ENCODE measurements at places on chromosomes 1 and 21.

GRCh38 chr1:165933446-165934170 is 106.2 kb downstream of the UCK2 start:
- DNase-seq, result no peak

GRCh38 chr1:175708787-175709186 is 34.6 kb downstream of the TNR start:
- no peak for DNase-seq

DNA sequence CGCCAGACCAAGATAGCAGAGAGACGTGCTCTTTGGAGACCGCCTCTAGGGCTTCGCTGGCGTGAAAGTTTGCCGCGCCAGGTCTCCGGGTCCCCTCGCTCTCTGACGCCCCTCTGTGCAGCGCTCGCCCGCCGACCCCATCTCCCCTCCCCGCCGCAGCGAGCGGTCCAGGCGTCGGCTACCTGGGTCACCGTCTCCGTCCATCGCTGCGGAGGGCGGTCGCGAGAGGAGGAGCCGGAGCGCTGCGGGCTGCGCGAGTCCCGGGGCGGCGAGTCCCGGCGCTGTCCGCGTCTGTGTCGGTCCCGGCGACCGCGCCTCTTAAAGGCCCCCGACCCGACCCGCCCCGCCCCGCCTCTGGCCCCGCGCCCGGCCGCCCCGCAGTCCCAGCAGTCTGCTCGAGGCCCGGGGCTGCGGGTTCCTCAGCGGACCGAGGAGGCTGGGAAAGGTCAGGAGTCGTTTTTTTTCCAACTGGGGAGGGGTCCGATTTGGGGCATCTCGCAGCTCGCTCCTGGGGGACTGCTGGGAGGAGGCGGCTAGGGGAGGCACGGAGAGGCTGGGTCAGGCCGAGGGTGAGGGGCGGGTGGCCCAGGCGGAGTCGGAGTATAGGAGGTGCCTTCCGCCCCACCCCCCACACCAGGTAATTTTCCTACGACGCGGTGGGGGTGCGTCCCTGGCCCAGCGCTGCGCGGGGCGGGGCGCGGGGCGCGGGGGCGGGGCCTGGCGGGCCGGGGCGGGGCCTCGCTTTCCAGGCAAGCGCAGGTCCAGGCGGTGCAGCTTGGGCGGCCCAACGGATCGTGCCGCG is at the start of the genes FBXO2 and FBXO44:
Gene FBXO2, minus strand, starts transcription at position 293 of the 802 bp plus-strand sequence. Its CDS starts 89 bp downstream, at position 204.
Gene FBXO44, plus strand, starts transcription at position 741 of the 802 bp plus-strand sequence. CDS start 959 bp downstream, outside the sequence.
- DNase-seq, result no peak

DNA sequence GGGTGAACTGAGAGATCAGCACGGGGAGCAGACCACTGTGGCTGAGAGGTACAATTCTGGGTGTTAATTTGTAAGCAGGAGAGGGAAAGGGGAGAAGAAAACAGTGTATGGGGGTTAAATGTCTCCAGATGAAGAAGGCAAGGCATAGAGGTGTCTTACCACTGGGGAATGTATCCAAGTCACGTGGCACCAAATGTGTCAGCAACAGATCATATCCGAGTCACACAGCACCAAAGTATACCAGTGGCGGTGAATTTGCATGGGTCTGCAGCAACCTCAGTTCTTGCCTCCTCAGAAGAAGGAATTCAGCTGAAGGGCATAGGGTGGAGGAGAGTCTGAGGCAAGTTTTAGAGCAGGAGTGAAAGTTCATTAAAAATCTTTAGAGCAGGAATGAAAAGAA is 21.2 kb upstream of the SYCP1 start:
- no peak for DNase-seq

DNA sequence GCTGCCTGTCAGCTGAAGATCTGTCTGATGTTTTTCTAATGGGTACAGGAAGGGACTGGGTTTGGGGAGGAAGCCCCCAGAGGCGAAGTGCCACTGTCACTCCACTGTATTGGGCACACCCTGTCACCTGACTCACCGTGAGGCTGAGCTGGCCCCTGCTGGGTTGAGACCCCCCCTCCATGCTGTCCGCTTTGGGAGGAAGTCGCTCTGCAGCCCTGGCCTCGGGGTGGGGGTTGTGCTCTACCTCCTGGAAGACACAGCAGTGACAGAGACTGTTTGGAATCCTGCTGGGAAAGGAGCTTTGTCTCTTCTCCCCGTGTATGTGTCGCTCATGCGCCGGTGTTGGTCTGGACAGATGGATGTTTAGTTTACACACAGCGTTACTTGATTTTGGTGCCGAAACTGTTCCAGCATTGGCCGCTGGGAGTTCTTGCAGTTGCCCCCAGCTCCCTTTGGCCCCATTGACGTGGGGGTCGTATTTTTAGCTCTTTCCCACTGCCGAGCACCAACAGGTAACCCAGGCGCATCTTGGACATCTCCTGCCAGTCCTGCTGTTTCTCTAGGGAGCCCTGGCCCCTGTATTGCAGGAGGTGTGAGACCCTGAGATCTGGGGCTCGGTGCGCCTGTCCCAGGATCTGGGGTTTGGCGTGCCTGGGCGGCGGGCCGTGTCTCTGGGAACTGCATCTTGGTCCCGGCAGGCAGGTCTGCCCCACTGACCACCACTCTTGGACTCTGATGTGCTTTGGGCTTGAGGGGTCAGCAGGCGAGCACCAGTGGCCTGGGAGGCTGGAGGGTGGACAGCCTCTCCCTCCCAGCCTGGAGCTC is 30.3 kb downstream of the SLX9 start:
- no peak for DNase-seq

- DNase-seq, result no peak
These were observed 138.2 kb downstream of the SDCCAG8 start for GRCh38 chr1:243394066-243394465.

- DNase-seq, result no peak
These were observed 5.3 kb upstream of the MOB3C start for GRCh38 chr1:46621930-46622329.

GRCh38 chr1:213333121-213333520 is 282.1 kb downstream of the RPS6KC1 start:
- no peak for DNase-seq

GRCh38 chr1:7536891-7537591 is 234.1 kb upstream of the VAMP3 start:
- DNase-seq, result no peak

- DNase-seq, result no peak
These were observed 112.6 kb downstream of the ADAMTS1 start for GRCh38 chr21:26732432-26733221.

DNA sequence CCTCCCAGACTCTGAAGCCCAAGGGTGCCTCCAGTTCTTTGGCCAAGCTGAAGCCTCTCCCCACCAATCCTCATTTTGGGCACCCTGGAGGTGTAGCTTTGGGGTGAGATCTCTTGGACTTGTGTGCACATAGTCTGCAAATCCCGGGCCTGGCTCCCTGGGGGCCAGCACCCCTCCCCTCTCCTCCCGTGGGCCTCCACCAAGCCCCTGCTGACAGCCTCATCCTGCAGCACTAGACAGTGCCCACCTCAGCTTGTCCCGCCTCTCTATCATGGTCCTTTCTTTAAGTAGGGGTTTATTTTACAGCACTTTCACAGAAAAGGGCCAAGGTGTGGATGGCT is 3.2 kb downstream of the GJC2 start:
- no peak for DNase-seq

DNA sequence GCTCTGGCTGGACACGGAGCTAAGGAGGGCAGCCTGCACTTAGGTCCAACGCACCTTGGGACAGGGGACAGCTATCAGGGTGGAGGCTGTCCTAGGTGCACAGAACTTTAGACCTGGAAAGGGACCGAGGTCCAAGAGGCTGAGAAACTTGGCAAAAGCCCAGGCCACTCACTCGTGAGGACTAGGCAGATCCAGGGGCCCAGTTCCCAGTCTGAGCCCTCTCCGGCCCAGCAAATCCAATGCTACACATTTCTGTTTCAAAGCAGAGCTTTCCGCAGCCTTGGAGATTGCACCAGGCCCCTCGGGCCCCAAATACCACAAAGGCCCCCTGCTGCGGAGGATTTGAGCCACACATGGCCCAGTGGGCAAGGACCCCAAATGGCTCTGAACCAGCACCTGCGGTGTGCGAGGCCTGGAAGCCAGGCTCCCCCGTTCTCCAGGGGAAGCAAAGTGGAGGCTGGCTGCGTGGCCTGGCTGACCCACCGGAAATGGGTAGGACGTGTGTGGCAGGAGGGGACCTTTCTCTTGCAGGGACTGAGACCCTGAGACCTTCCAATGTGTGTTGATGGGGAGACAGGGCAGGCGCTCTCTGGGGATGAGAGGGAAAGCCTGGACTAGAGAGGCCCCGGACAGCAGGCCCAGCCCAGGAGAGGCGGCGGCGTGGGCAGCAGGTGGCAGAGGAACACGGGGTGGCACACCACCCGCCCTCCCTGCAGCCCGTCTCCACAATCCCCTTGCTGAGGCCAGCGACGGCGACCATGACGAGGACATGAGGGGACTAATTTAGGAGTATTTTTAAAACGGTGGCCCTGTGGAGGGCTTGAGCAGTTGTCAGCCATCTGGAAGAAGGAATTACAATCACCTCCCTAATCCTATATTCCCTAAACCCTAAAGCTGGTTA is 118.7 kb downstream of the CASZ1 start:
- DNase-seq, result no peak

DNA sequence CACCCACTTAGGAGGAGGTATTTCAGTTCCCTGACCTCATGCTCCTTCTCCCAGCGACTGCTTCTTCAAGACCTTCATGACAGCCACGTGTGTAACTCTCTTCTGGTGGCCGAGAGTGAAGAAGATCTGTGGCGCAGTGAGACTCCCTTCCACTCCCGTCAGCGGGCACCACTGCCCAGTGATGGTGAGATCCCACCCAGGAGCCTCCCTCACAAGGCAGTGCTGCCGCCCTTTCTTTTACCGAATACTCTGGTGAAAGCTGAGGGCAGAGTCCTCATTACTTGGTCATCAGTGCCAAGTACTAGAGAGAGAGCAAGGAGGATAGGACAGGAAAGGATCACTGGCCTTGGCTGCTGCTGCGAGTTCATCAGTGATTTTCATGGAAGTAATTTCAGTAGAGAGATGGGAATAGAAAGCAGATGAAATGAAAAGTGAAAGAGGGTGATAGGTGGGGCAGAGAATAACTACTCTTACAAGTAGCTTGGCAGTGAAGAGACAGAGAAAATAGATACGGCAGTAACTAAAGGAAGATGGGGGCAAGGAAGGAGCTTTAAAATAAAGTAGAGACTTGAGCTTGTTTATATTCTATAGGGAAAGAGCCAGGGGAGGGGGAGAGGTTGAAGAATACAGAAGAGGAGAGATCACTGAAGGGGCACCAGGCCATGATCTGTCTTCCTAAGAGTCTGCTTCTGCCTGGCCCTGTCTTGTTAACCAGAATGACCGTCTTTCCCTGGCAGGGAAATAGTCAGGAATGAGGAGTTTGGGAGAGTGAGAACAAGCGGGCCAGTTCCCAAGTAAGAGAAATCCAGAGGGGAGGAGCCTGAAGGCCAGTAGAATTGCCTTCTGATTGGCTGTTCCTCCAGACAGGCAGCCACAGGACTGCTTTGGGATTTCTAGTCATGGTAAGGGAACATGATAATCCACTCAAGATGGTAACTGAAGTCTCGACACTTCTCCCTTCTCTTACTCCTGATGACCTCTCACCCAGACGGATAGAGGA is 18.3 kb downstream of the HYI start:
- peak; percentile 70 for DNase-seq

DNA sequence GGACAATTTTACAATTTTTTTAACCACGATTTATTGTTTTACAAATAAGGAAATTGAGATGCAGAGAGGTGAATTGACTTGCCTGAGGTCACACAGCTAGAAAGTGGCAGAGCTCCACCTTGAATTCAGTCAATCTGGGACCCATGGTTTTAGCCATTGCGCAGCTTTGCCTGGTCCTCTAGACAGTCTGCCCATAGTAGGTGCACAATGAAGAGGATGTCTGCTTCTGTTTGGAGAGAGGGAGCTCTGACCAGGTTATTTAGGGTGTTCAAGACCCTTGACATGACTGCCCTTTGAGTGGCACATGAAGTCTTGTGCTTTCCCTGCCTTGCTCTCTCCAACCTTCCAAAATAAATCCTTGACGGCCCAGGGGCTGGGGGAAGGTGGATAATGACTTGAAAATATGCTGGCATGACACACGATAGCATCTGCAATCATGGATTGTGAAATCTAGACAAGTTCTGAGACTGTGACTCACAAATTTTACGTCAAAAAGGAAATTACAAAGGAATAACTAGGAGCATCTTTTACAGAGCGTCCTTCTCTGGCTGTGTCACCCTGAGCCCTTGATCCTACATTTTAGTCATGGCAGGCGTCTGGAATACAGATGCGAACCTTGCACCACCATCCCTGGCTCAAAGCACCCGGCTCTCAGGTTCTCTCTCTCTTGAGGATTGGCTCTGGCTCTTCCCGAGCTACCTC is 26.2 kb upstream of the ID3 start:
- no peak for DNase-seq

GRCh38 chr1:206882555-206882954 is 14.7 kb upstream of the IL24 start:
- no peak for DNase-seq

DNA sequence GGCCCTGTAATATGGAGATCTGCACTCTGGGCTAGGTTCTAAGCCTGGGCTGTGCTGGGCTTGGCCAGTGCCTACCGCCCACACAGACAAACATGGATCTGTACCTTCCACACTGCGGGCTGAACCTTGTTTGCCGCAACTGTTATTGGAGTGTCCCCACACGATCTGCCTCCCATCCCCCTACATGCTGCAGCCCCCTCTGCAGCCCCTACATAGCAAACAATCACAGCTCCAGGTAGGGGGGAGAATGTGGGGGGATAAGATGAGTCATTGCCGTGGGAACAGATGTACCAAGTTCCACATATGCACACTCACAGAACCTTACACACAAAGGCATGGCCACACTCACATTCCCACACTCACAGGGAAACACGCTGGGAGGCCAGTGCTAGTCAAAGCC is 2.1 kb upstream of the HCRTR1 start:
- DNase-seq, result no peak

- DNase-seq, result no peak
These were observed 33.5 kb downstream of the GPR137B start for GRCh38 chr1:236175642-236176336.

DNA sequence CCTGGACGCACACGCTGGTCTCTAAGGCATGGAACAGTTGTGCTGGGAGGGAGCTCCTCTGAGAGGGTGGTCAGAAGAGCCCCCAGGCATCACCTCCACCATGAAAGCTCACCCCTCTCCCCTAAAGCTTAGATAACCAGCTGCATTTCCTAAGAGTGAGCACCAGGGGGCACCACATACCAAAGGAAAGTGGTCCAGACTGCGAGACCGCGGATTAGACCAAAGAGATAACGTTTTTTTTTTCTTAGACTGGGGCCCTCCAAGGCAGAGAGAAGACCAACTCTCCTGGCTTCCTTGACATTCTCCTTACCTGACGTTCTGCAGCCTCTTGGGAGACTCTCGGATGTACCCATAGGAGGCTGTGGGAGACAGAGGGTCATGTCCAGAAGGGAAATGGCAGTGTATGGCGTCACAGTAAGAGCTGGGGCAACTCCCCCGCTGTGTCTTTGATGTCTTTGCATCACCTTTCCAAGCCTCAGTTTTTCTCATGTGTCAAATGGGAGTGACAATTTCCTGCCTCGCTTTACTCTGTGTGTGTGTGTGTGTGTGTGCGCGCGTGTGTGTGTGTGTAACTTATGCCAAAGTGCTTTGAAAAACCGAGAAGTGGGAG is 12.3 kb upstream of the IFNLR1 start:
- peak; percentile 55 for DNase-seq

All from muscle of arm (tissue), 14 donors.